BE2C (cell line): ENCODE measurements at places on chromosomes 11 and 22.

DNA sequence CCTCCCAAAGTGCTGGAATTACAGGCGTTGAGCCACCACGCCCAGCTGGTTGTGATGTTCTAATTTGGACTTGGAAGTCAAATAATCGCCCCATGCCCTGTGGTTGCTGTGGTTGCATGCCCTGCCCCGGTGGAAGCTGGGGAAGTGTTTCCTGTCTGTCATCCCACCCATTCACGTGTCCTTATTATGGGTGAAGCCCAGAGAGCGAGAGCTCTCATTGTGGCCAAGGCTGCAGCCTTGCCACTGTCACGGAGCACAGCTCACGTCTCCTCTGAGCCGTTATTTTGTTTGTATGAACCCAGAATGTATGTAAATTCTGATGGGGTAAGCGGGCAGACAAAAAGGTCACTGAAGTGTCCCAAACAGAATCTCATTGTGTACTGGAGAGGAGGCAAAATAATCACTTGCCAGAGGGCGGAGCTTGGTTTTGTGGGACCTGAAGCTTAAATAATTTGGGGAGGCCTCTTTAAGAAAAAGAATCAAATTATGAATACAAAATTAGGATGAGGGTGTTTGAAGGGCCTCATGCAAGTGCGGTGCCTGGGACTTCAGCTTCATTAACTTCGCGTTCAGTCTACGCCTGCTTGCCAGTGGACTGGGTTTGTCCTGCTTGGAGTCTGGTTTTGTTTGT, 25.8 kb upstream of the TREH start:
- DNase-seq: no peak

DNA sequence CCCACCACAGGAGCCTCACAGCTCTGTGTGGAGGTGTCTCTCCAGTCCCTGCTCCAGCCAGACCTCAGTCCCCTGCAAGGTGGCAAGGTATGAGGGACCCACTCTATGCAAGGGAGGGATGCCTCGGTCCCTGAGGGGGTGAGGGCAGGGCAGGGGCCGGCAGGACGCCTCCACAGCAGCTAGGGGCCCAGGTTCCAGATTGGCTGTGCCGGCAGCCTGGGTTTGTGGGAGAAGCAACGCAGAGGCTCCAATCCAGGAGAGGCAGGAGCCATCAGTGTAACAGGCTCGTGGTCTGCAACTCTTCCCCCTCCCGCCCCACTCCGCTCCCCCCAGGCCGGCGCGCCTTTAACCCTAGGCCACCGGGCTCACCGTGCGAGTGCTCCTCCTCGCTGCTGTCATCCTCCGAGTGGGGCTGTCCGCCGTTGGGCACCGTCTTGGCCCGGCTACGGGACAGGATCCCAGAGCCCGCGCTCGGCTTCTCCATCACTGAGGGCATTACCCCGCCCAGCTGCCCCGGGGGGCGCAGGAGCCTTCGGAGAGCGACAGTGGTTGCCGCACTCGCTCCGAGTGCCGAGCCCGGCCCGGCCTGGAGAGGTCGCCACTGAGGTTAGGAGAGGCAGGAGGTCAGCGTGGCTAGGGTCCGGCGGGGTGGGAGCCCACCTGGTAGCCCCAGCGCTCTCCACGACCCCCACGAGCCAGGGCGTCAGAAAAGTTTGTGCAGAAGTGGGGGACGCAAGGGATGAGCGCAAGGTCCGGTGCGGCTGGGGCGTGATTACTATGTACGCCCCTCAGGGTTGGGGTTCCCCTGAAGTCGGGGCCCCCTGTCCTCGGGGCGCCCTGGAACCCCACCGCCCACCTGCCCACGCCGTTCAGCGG, 765 bp downstream of the RCOR2 start:
- peak; percentile 84 for DNase-seq

- DNase-seq: no peak
Observed at GRCh38 chr11:68990995-68991780, 10.4 kb upstream of the MRGPRD start.

DNA sequence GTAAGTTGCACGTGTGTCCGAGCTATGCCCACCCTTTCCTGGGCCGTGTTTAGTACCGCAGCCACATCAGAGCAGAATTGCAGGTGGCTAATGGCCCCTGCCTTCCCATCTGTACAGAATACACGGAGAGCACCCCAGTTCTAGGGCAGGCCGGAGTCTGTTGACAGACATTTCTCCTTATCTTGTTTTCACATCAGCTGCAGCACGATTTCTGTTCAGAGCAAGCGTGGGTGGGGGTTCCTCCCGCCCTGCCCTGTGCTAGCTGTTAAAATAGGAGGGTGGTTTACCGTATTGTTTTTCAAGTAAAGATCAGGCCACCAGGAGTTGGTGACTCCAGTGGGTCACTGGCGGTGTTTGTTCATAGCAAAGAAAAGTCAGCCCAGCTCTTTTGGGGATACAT, 41.1 kb downstream of the UBASH3B start:
- DNase-seq: no peak

- no peak for DNase-seq
Observed at GRCh38 chr11:132650969-132651720, 881.2 kb downstream of the OPCML start.

- no peak for DNase-seq
Observed at GRCh38 chr22:49006207-49007012, 821.3 kb downstream of the BRD1 start.

DNA sequence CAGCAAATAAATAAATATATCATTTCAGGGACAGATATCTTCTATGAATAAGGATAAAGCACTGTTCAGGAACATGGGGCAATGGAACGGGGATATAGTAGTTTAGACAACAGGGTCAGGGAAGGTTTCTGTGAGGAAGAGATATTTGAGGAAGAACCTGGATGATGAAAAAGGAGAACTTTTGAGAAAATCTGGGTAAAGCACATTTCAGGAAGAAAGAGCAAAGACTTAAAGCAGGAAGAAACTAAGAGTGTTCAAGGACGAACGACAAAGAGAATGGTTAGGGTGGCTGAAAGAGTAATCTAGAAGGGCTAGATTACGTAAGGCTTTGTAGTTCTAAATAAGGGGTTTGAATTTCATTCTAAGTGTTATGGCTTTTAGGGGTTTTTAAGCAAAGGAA, 12.7 kb downstream of the DDI1 start:
- DNase-seq: no peak

GRCh38 chr22:49305214-49305965, 522.3 kb downstream of the BRD1 start:
- peak; percentile 50 for DNase-seq

GRCh38 chr11:67371189-67371910, 2.0 kb downstream of the CLCF1 start:
- no peak for DNase-seq

- DNase-seq: no peak
Observed at GRCh38 chr11:103662880-103663279, 373.6 kb upstream of the DDI1 start.

GRCh38 chr11:83317757-83318690, 31.9 kb upstream of the CCDC90B start:
- DNase-seq: no peak

GRCh38 chr11:82747471-82747870, 13.8 kb upstream of the FAM181B start:
- DNase-seq: no peak

DNA sequence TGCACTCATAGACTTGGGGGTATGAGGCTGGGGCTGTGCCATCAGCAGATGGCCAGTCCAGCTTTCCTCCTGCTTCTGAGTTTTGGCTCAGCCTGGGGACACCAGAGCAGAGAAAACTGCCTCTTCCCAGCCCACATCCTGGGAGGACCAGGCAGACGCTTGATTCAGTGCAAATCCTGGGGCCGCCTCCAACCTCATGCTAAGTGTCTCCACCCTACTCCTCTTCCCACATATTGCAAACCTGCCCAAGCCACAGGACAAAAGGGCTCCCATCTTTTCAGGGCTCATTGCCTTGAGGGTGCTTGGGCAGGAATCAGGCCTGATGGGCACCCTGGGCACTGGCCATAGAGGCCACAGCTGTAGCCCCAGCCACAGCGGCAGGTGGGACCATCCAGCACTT, 79.7 kb upstream of the SHANK2 start:
- no peak for DNase-seq

DNA sequence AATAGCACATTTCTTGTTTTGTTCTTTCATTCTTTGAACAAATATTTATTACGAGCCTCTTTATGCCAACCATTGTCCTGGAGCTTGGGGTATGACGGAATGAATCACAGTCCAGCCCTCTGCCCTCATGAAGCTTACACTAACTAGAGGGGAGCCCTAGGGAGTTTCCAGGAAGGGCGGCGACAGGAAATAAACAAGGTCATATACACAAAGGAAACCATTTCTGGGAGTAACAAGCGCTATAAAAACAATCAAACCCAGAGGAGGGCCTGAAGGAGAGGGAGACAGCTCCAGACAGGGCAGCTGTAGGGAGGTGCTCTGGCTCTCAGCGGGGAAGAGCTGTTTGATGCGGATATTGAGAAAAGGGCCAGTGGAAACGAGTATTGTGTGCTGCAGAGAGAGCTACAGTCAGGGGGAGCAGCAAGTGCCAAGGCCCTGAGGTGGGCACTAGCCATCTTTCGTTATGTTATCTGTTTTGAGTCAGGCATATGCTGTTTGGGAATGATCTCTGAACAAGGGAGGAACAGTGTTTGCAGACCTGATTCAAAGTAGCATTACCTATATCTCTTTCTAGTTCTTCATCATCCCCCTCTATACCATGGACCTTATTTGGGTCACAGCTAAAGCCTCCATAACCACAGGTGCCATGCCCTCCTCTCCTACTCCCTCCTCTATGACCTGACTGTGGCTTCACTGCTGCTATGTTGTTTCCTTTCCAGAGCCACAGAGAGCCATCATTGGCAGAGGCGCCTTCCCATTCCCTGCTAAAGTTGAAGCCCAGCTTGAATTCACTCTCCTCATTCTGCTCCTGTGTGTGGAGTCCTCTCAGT, 15.3 kb upstream of the ZBTB16 start:
- no peak for DNase-seq

- DNase-seq: no peak
Observed at GRCh38 chr11:110207123-110207522, 89.3 kb downstream of the RDX start.

GRCh38 chr22:32590556-32590955, 115.9 kb downstream of the FBXO7 start:
- no peak for DNase-seq

- no peak for DNase-seq
Observed at GRCh38 chr11:46677169-46677568, 23.2 kb downstream of the ARHGAP1 start.

DNA sequence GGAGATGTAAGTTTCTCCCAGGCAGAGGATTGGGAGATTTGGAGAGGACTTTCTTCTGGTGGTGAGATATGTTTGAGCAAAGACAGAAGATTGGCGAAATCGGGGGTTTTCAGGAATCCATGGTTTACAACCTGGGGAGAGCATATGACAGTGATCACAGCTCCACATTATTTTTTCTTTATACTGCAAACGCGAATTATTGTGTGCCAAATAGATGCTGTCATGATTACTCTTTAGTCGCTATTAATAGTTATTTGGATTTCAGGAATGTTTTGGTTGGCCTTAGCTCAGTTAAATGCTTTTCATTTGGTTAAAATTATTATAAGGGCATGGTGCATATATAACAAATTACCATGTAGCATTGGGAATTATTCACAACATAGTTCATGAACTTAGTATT, 15.2 kb downstream of the ATXN10 start:
- DNase-seq: no peak

DNA sequence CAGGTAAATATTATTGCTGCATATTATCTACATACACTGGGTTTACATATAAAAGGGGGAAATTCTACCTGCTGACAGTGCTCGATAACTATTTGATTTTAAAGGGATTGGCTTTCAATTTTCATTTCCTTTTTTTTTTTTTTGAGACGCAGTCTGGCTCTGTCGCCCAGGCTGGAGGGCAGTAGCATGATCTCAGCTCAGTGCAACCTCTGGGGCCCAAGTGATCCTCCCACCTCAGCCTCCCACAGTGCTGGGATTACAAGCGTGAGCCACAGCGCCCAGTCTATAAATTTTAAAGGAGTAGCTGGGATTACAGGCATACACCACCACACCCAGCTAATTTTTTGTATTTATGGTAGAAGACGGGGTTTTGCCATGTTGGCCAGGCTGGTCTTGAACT, 3.2 kb upstream of the PCF11 start:
- DNase-seq: no peak

GRCh38 chr22:36469094-36469710, 12.2 kb downstream of the TXN2 start:
- DNase-seq: no peak

GRCh38 chr11:22084056-22084455, 108.8 kb upstream of the ANO5 start:
- no peak for DNase-seq

DNA sequence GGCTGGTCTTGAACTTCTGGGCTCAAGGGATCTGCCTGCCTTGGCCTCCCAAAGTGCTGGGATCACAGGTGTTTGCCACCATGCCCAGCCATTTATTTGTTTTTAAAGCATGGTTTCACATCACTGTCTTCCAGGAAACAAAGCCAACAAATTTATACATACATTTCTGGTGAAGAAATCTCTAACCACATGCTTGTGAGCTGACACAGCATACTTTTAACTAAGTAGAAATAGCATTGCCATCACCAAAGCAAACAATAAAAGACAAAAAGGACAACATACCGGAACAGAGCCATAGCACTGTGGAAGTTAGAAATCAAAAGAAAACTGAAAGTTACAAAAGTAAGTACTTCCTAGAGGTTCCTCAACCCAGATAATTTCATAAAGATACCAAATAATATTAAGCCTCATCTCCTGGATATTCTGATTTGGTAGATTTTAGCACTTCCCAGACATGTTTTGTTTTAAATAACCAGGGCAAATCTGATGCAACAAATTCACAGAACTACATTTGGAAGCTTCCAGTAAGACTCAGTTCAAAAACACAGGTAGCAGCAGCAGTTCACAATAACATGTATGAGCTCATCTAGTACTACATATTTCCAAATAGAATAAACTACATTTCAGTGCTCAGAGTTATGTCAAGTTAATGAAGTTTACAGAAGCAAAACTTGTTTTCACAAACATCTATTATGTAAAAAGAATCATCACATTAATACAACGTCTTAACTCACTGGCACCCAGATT, 70.6 kb downstream of the RRAS2 start:
- no peak for DNase-seq

DNA sequence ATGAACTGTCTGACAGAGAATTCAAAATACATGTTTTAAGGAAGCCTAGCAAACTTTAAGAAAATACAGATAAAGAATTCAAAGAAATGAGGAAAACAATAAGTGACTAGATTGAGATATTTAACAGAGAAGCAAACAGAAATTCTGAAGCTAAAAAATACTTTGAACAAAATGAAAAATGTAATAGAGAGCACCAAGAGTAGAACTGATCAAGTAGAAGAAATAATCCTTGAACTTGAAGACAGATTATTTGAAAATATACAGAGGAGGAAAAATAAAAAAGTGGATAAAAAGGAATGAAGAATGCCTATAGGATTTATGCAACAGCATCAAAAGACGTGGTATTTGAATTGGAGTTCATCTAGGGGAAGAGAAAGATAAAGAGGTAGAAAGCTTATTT, 101.9 kb upstream of the OR4B1 start:
- no peak for DNase-seq

DNA sequence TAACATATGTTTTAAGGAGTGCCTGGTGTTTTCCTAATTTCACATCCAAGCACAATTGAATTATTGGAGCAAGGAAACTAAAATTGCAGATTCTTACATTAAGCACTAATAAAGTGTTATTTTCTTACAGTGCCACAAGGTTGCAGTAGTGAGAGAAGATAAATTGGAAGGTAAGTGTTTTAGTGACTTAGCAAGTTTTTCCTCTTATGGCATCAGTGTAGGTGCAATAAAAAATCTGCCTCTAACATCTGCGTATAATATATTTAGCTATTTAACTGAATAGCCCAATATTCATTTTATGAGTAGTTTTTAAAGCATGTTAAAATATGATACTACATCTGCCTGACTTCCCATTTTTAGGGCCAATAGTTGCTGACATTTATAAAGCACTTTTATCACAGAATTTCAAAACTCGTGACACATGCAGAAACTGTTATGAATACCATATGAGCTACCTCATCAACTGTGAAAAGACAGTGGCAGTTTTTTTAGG, 19.0 kb downstream of the POLD3 start:
- DNase-seq: no peak
